ENCODE measurements at places on chromosomes 1 and 21.
A peak's percentile ranks its signal among the peaks of the same experiment; 100 is the strongest.

DNA sequence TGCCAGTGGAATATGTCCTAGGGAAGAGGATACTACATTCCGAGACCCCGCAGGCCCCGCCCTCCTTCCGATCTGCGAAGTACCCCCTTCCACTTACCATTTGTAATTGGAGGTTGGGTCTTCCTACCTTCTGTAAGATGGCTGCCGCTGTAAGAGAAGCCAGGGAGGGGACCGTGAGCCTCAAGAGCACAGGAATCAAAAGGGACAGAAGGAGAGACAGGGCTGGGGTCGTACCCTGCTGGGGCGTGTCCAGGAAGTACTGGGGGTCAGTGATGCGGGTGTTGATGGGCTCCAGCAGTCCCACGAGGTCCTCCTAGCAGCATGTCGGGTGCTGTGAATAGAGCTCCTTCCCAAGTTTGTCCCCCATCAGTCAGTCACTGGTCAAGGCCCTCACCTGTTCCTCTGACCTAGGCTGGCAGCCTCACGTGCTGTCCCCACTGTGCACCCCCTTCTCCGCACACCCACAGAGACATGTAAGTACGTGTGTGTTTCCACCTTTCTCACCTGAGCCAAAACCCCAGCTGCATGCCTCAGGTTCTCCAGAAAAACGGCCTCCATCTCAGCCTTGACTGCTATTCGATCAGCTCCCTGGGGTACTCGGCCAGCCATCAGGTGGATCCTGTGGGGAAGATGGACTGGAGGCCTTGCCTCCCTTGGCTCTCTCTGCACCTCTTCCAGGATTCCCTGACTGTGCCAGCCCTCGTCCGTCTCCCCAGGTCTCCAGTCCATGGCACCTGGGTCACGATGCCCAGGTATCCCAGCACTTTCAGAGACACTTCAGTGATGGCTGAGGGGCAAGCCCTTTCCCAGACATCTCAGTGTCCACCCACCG is 1.8 kb downstream of the HYI start:
- no peak for DNase-seq

DNA sequence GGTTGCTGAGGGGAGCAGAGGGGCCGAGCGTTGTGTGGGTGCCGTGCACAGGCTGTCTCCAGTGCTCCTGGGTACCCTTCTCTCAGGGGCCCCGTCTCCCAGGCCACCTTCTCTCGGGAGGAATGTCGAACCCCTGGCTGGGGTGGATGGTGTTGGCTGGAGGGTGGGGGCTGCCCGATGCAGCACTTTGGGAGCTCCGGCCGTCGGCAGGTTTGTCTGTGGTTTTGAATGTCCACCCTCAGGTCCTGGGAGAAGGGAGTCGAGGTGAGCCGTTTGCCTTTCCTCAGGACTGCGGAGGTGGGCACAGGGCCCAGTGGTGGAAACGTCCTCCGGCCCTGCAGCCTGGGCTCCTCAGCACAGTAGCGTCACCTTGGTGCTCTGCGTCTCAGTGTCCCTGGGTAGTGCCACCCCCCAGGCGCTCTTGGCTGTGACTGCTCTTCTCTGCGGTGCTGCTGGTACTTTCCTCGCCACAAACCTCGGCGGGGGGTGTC is 14.5 kb downstream of the SLX9 start:
- no peak for DNase-seq

DNA sequence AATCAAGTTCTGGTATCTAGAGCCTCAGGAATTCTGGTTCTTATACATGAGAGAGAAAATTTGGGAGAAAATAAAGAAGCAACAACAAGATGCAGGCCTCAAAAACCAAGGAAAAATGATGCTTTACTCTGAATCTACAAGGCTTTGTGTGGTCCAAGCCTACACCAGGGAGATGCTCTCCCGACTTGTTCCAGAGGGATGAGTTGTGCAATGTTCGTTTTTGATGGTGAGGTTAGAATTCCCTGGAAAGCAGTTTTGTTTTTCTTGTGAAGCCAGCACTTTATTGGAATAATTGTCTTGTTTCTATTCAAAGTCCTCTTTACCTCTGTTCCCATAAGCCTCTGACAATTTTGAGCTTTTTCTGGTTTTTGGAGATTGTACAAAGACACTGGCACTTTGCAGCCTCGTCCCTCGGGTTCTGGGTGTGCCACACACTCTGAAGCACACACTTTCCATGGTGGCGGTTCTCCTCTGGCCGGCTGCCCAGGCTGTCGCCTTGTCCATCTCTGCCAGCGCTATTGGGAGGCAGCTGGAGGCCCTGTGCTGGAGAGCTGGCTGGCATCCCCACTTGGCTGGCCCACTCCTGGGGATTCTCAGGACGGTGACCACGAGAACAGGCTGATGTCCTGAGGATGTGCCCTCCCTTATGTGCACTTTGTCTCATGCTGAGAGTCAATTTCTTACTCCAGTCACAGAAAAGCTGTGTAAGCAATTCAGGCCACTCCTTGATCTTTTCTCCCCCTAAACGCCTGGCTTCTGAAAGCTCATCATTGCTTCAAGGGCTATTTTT is 70.2 kb downstream of the EDEM3 start:
- peak; percentile 23 for DNase-seq

GRCh38 chr21:37509802-37510393 is 143.3 kb downstream of the DYRK1A start:
- DNase-seq, result no peak

DNA sequence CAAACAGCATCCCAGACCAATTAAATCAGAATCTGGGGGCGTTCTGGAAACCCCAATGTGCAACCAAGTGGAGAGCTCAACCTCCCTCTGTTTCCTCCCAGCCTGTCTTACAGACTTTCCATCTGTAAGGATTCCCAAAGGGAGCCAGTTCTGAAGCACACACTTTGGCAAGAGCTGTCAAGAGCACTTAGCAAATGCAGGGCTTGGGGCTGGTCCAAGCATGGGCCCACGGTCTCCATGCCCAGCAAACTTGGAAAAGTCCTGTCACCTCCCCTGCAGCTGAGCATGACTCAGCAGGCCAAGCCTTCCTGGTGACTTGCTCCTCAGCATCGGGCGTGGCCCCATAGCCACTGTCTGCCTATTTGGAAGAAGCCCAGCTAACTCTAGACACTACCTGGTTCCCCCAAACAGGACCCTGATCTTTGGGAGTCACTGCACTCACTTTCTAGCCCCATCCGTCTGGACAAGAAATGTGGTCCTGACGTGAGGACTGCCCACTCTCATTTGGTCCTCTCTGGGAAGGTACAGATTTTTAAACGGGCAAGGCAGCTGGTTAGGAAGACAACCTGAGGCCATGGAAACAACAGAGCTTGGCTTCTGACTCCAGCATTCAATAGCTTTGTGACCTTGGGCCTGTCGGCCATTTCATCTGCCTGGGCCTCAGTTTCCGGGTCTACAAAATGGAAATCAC is 16.9 kb downstream of the SLC2A1 start:
- DNase-seq, result peak; percentile 89

DNA sequence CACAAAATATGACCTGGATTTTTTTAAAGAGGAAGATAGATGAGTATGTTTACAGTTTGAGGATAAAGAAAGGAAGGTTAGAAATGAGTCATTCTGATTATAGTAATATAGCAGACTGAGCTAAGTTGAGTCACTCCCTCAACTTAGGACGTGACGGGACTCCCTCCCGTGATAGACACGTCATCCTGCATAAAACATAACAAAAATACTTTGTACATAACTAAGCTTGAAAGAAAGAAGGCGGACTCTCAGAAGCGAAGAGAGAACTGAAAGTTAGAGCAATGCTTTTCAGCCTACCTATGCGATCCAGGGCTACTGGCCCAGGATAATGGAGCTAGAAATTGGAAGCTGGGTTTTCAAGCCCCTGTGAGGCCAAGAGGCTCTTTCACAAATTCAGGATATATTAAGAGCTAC is 53.0 kb upstream of the DESI2 start:
- peak; percentile 84 for DNase-seq

DNA sequence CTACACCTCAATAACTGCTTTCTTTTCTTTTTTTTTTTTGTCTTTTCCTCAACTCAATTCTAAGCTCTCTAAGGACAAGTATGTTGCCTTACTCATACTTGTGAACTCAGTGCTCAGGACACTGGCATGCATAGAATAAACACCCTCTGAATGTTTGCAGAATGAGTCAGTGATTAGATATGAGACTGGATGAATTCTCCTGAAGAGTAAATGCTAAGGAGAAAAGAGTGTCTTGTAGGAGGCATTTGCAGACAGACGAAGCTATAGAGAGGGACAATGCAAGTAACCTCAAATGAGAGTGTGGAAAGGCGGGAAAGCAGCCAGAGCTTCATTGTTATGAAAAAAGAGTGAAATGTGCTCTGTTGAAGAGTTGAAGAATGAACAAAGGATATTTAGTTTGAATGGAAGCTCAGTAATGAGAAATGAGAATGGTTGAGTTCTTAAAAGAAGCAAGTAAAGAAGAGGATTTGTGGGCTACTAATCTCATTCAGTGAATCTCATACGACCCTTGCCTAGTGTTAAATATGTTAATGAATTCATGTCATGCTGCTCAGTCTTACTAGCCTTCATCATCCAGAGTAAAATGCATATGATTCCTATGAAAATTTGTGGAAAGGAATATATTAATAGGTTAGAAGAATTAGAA is 166.1 kb upstream of the DPYD start:
- DNase-seq, result peak; percentile 82

GRCh38 chr1:169812131-169812530 is 17.4 kb upstream of the METTL18 start:
- no peak for DNase-seq

DNA sequence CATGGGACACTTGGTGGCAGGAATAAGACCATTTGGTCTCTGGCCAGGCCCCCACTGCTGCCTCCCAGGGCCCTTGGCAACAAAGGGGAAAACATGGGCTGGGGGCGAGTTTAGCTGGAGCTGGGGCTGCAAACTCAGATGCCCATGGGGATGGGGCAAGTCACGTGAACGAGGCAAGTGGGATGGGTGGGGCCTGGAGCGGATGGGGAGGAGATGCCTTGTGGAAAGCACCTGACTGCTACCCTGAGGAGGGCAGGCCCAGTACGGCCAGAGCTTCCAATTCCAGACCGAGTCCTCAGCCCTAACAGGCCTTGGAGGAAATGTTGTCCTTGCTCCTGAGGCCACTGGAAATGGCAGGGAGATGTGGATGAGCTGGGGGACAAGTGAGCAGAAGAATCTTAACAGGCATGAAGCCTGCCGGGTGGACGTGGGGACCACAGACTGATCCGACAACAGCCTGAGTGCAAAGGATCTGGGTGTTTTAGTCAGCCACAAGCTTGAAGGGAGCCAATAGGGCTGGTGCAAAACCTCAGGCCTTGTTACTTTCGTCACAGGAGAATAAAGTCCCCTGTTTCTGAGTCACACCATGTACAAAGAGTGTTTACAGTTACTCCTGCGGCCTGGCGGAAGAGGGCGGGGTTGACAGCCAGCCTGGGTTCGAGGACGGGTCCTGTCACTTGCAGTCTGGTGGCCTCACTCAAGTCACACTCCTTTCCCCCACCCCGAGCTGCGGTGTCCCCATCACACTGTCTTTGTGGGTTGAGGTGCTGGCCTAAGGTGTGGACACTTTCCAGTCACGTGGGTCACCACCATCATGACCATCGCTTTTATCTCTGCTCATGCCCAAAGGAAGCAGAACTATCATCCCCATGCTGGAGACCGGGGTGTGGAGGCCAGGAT is 19.1 kb downstream of the RUNX3 start:
- no peak for DNase-seq

GRCh38 chr1:50271968-50272578 is 151.2 kb downstream of the DMRTA2 start:
- DNase-seq, result peak; percentile 44

DNA sequence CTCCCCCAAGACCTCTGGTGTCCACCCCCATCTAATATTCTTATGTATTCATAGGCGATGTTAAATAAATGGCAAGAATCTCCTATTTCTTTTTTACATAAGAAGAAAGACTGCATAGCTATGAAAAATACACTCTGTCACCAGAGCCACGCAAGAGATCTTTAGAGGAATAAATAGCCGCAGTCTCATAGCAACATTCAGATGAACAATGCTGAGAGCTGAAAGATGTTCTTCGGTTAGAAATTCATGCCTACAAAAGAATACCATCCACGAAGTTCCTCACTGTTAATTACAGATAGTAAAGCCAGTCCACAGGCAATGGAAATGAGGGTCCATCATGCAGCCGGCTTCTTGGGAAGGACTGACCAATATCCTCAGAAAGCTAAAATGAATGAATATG is 76.0 kb upstream of the SOD1 start:
- no peak for DNase-seq

DNA sequence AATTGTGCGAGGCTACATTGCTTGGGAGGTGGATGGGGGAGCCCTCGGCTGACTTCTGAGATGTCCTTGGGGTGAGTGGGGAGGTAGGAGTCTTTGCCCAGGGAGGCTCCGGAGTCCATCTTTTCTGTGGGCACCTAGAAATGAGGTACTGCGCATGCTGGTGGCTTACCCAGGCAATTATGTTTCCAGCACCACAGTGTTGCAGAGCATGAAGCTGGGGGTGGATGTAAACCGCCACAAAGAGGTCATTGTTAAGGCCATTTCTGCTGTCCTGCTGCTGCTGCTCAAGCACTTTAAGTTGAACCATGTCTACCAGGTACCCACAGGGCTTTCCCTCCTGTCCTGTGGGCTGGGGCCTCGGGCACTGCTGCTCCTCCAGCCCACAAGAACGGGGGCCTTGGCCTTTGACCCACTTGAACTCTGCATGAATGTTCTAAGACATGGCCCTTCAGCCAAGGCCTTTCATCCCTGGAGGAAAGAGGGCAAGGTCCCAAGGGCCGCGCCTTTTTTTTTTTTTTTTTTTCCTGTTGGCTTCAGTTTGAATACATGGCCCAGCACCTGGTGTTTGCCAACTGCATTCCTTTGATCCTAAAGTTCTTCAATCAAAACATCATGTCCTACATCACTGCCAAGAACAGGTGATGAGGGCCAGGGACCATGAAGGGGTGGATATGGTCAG is 14.6 kb downstream of the STRIP1 start:
- no peak for DNase-seq

DNA sequence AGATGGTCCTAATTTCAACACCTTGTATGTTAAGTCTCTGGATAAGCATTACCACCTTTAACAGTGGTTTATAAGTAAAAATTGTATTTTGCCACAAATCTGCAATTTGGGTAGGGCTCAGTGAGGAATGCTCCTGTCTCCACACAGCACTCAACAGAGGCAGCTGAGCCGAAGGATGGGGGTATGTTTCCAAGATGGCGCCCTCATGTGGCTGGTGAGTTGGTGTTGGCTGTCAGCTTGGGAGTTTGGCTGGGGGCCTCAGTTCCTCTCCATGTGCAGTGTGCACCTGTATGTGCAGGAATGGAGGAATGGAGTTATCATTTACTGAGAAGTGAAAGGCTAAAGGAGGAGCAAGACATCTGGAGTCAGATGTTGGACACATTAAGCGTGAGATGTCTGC is 136.8 kb downstream of the GABPA start:
- DNase-seq, result no peak
